ENCODE measurements at places on chromosomes 2 and 18.

GRCh38 chr2:58666323-58666970 lies 425.3 kb upstream of the FANCL start:
- DNase-seq: no peak

- DNase-seq: no peak
Observed at GRCh38 chr18:63119647-63120046, 199.9 kb downstream of the BCL2 start.

GRCh38 chr2:128544321-128545037 lies 225.8 kb upstream of the HS6ST1 start:
- no peak for DNase-seq

GRCh38 chr2:168054657-168055056 lies 192.7 kb downstream of the STK39 start:
- DNase-seq: no peak

DNA sequence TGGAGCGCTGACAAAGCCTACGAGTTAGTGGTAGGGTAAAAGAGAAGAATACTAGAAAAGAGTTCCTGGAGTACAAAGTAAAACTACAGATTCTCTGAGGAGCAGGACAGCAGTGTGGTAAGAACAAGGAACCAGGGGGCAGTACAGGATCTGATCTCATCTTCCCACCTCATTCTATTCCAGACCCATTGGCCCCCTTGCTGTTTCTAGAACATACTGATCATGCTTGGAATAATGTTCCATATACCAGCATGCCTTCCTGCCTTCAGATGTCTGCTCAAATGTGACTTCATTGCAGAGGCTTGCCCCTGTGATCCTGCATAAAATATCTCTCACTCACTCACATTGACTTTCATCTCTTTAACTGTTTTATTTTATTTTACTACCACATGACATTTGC lies 19.3 kb downstream of the MSGN1 start:
- DNase-seq: no peak

DNA sequence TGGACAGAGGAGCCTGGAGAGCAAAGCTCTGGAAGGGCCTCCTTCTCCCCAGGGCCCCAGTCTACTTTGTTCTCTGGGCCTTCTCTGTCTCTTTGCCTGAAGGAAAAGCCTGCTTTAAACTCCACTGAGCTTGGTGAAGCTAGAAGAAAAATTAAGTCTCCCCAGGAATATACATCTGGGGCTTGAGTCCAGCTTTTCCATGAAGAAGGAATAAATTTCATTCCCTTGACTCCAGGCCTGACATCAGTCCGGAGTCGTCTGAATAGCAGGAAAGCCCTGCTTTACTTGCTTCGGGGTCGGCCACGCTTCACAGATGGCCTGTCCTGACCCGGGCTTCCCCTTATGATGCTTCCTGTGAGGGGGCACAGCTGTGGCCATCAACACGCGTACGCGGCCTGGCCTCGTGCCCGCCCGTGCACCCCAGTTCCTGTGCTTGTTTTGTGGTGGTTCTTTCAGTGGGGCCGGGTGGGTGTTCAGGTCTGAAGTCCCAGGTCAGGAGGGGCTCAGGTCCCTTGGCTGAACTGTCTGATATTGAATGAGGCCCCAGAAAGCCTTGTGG lies 73.6 kb downstream of the ACOXL start:
- no peak for DNase-seq

DNA sequence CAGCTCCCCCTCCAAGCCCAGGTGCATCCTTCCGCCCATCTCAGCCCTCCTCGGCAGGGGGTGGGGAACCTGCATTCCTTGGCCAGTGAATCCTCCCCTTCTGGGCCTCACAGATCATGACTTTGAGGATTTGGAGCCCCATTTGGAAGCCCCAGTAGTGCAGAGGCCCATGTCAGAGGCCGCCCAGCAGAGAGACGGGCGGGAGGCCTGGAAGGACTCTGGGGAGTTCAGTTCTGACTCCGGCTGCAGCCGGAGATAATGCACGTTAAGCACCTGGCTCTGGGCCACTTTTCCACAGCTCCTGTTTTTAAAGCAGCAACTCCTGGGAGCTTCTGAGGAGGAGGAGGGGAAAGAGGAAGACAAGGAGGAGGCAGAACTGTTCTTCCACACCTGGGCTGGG lies 14.9 kb downstream of the ATOH8 start:
- DNase-seq: no peak

DNA sequence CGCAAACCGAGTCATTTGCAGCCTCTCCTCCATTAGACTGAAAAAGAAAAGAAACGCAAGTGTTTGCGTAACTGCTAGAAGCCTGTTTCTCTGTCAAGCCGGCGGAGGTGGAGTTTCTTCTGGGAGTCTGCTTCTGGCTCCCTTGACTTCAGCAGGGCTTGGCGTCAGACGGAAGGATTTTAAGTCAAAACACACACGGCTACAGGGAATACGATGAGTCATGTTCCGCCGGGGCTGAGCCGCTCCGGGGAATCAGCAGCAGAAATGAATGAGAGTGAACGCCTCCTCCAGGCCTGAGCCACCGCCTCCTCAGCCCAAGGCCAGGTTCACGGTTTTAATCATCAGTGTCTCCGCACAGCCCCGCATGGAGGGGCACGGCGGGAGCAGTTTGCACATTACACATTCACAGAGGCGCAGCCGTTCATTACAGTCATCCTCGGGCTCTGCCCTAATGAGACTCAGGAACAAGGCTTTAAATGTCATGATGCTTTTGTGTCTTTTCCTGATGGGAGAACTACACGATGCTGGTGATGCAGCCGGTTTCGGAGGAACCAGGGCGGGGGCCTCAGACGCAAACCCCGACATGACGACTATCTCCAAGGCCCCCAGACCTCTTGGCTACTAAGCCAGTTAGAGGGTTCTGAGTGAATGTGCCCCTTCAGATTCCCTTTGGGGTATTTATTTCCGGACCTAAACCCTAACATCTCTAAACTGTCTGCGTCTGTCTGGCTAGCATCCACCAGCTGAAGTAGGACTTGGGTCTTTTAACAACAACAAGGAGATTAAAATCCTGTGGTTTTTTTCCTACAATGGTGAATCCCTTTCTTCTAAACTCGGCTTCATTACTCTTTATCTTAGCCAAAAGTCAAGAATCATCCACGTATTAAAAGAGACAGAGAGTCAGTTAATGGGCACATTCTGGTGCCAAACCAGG lies 11.1 kb upstream of the SCG2 start:
- no peak for DNase-seq

DNA sequence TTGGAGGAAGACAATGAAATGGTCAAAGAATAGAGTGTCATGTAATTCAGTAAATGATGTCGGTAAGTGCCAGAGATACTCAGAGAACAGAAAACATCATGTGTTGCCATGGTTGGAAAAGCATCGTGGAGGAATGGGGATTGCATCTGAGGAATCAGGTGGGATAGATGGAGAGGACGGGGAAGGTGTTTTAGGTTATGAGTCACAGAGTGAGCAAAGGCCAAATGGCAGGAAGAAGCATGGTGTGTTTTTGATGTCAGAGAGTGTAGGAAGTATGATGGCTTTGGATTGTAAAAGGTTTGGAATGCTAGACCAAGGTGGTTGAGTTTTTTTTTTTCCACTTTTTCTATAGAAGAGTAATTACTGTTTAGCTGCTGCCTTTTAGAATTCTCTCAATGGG lies 27.5 kb upstream of the CD28 start:
- DNase-seq: no peak

GRCh38 chr18:79570266-79571201 lies 109.1 kb upstream of the CTDP1 start:
- no peak for DNase-seq

DNA sequence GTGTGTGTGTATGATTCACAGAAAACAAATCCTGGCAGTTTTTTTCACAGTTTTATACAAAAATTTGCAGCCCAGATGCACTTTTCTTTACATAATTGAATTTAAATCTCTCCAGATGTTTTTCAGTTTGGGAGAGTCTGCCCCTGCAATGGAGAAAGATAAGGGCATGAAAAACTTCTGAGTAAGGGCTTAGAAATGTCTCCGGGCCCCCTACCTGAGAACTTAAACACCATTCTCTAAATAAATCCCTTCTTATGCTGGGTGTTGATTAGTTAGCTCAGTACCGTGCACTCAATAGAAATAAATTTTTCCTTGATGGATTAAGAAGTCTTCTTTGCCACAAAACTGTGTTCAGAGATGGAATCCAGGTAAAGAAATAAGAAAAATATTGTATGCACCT lies 64.5 kb downstream of the DPP4 start:
- no peak for DNase-seq

GRCh38 chr18:38941711-38942561 lies 1376.3 kb upstream of the CELF4 start:
- no peak for DNase-seq

GRCh38 chr2:72917877-72918553 lies 696 bp downstream of the EMX1 start:
- DNase-seq: no peak

DNA sequence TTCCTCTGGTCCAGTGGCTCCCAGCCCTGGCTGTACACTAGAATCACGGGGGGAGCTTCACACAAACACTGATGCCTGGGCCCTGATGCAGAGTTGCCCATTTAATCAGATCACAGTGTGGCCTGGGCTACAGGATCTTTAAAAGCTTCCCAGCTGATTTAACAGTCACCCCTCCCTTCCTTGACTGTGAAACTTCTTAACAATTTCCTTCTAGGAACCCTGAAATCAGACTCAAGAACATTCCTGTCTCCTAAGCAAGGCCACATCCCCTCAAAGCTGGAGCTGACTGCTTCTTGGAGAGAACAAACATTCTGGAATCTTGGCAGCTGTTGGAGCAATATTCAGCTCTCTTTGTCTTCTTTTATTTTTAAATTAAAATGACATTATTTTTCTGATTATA lies 88.7 kb downstream of the ADD2 start:
- DNase-seq: no peak

- no peak for DNase-seq
Observed at GRCh38 chr2:152558158-152558984, 158.9 kb downstream of the PRPF40A start.

GRCh38 chr18:67266246-67267237 lies 250.0 kb downstream of the DSEL start:
- DNase-seq: no peak

DNA sequence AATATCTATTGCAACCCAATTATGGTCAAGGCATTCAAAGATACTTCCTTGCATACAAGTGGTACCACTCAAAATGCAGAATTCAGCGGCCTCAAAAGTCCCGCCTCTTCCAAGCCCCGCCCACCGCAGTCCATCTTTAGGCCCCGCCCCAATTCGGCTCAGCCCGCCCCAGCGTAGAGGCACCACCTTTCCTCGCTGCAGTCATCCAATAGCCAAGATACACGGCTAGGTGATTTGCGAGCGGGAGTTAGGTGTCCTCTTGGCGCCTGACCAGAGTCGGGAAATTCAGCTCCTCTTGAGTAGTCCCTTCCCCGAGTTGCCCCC lies 431 bp upstream of the SEC11C start:
- peak; percentile 79 for DNase-seq

DNA sequence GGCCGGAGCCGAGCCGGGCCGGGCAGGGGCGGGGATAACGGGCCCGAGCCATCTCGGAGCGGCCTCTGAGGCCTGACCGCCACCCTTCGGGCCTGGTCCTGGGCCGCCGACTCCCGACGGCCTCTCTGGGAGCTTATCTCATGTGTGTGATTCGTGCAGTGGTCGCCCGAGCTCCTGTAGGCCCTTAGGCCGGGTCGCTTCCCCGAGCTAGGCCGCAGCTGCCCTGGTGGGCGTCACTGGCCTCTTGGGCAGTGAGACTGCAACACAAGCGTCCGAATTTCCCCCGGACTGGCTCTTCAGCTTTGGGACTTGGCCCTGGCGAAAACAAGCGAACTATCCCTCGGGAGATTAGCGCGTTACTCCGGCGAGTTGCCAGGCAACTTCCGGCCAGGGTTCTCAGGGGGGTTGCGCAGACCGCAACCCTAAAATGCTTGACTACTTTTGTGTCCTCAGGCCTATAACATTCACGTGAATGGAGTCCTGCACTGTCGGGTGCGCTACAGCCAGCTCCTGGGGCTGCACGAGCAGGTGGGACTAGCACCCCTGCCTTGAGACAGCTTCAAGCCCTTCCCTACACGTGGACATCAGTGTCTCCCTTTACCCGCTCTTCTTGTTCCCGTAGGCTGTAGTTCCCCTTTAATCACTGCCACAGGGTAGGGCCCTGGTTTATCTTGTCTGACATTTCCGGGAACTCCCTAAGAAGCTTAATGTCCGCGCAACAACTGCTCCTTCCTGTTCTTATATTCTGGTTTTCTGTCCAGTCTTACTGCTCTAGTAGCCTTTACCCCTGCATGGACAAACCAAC lies 602 bp downstream of the SNX17 start:
- DNase-seq: no peak

DNA sequence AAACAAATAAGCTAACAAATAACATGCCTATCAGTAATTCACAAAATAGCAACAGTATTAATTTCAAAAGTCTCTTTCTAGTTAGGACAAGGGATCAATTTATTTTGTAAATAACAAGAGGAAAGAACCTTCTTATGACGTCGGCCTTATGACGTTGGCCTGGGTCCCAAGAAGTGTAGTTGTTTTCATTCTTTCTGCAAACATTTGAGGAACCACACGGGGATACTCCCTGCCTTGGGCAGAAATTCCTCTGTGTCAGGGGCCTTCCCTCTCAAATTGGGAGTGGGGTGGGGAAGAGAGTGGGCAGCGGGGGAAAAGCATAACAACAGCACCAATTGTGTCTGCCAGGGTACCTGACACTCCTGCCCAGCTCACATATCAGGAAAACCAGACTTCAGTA lies 1.3 kb downstream of the CCDC68 start:
- DNase-seq: no peak

GRCh38 chr18:37408676-37409265 lies 156.8 kb downstream of the CELF4 start:
- DNase-seq: no peak

DNA sequence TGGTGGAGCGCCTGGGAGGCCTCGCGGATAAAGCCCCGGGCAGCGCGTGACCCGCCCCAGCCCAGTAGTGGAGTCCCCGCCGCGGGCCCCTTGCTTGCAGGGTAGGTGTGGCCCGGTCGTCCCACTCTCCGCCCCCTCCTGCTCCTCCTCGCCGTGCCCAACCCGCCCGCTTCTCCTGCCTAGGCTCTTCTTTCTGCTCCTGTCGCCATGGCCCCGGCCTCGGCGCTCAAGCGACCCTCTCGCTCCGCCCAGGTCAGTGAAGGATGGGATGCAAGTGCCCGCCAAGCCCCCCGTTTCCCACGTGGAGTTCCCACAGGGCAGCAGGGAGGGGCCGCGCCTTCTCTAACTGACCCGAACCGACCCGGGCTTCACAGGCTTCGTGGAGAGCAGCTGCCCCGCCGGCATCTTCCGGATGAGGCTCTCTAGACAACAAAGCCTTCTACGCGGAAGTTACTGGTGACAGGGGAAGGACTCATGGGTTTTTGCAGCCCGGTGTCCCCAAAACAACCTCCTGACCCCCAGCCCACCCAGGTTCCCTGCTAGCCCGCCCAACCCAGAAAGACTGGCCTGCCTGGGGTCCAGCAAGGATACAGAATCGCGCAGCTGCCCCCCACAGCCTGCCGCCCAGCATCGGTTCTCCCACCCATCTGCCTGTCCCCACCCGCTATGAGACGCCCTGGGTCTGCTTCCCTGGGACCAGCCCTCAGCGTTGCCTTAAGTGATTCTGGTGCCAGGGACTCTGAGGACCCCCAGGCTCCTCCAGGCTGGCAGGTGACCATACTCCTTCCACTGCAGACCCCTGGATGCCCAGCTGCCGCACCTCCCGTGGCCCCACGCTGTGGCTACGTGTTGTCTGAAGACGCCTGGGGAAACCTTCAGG lies 32.8 kb downstream of the TTC32 start:
- DNase-seq: no peak

GRCh38 chr18:45627204-45627526 lies 11.9 kb downstream of the SLC14A2 start:
- no peak for DNase-seq
